Stimulated activated CD4-positive, alpha-beta T cell treated with anti-CD3 and anti-CD28 coated beads, Interleukin-4, amount 100 ng/mL, for 24 hours (primary cell): ENCODE measurements at places on chromosomes 11 and 22.

DNA sequence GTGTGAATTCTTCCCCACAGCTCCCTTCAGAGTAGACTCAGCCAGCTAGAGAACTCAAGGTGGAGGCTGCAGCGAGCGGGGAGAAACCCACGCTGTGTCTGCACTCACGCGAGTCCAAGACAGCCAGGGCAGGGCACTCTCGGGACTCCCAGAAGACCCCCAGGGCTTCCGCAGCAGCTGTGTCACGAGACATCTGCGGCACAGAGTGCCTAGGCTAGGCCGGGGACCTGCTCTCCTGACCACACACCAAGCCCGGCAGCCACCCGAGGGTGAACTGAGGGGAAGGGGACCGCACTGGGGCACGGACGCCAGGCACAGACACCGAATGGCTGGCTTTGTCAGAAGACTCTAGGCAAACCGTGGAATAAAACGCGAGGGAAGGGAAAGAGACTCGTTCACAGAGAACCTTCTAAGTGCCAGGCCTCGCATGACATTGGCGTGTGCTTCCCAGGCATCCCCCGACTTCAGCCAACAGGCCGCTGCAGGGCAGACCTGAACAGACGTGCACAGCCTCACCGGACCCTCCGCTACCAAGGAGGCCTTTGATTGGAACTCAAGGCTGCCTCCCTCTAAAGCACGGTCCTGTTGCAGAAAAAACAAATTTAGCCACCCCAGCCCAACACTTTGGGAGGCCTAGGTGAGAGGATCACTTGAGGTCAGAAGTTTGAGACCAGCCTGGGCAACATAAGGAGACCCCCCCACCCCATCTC, 18.2 kb upstream of the MOB2 start:
- no peak for DNase-seq

- no peak for DNase-seq
Observed at GRCh38 chr11:19359221-19360000, 118.7 kb upstream of the E2F8 start.

- DNase-seq: no peak
Observed at GRCh38 chr11:48184452-48184851, 32.2 kb upstream of the OR4B1 start.

DNA sequence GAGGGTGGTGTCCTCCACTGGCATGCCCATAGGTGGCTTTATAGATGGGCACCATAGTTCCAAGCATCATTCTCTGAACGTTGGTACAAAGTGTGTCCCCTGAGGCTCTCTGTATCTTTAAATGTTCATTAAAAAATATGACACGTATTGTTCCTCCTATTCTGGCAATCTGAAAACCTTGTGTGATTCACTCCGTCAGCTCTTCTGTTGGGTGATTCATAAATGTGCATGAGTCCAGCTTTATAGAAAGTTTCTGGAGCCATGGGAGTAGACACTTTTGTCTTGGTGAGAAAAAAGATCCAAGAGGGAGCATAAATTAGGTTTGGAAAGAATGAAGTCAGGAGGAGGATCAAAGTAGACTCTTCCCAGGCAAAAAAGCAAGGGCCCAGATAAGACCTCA, 728.8 kb downstream of the NELL1 start:
- DNase-seq: no peak
